HCT116 (cell line): ENCODE measurements at places on chromosomes 1 and 21.
A peak's percentile ranks its signal among the peaks of the same experiment; 100 is the strongest.

GRCh38 chr1:15160626-15161025, 7.1 kb downstream of the TMEM51 start:
- DNase-seq, result no peak

GRCh38 chr1:38898653-38899230, 17.4 kb upstream of the GJA9 start:
- no peak for DNase-seq

DNA sequence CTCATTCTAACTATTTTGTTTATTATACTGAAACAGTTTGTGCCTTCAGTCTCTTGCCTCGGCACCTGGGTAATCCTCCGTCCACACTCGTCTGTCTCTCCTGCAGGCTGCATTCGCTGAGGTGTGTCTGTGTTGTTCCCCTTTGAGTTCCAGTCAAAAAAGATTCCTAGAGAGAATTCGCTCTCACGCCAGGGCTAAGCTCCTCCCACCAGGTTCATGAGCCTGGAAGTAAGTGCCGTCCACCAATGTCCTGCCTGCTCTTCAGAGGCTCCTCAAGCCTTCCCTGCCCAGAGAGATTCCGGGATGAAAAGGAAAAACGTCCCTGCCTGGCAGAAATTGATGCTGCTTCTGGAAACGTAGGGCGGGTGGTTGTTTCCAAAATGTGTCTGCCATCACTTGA, 12.9 kb downstream of the KIAA2013 start:
- no peak for DNase-seq

GRCh38 chr1:43447891-43448708, 5.6 kb downstream of the HYI start:
- no peak for DNase-seq

DNA sequence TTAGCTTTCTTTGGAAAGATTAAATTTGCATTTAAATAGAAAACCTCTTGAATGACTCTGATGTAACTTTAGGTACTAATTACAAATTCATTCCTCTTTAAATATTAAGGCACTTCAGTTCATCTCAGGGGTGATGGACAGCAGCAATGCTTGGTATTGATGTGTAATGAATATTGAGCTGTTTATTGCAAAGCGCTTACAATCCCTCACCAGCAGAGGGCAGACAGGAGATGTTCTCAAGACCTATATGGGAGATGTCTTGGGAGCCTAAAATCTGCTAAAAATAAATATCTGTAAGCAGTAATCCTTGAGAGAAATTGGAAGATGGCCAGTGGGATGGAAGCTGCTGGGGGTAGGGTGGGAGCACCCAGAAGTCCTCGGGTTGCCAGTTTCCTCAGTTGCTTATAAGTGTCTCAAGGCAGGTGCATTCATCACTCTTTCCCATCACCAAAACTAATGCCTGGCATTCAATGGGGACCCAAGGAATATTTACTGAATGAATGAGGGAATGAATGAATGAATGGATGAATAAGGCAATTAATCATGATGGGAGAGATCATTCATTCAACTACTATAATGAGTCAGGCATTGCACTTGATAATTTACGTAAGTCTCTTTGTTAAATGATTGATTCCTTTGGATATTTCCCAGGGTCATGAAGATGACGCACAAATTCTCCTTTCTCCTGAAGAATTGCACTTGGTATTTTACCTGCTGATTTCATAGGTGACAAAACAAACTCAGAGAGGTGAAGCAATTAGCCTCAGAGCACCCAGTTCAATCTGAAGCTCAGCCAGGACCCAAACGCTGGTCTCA, 2.3 kb downstream of the KLHDC8A start:
- peak; percentile 54 for DNase-seq
